Left lung (tissue), 14 donors: ENCODE measurements at places on chromosomes 2 and 18. TPM values are rescaled to one million over a fixed set of nuclear protein-coding genes. Genes with fewer than 3 reads are reported as not detected.

DNA sequence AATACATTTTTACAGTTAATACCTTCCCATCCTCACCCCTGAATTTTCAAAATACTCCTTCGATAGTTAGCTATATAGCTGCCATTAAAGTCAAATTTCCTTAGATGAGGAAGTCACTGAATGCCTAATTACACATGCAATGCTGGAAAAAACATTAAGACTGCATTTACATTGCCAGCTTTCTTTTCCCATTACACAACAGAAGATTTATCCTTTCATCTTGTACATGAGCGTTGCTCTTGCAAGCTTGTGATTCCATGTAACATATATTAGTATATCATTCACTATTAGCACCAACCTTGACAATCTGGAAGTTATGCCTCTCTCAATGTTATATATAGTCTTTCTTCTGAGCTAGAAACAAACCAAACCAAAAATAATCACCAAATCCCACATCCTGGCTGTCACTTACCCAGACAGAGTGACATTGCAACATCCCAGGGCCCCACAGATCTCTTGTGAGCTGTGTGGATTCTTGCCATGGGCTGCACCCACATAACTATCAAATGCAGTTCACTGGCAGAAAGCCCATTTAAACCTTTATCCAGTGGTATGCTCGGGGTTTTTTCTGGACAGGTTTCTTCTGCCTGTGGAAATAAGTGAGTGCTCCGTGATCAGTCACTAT lies 79.2 kb upstream of the PAPOLG start:
- peak; percentile 17 for DNase-seq

DNA sequence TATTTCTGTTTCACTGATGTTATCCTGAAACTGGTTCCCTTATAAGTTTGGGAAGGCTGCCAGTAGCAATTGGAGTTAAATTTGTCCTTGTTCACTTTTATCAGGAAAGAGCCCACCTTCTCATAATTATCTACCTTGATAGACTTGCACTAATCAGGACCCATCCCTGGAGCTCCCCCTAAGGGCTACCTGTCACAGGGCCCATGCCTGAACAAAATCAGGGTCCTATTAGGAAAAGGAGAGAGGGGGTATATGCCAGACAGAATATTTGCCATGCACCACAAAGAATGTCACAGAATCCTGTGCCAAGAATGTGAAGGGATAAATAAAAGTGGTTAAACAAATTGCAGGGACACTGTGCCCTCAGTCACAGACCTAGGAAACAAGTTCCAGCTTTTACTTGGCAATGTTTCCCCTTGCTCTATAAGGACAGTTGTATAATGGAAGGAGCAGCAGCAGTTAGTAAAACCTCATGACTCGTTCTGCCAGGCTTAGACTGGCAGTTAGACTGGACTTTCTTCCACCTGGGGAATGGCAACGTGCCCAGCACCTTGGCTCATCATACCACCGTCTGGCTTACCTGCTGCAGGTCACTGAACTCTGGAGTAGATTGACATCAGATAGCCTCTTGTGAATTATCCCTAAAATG lies 32.3 kb upstream of the VWC2L start:
- DNase-seq, result no peak

- no peak for DNase-seq
These were observed 155.6 kb upstream of the CCDC68 start for GRCh38 chr18:55114876-55115275.

- no peak for DNase-seq
These were observed 659 bp downstream of the FAM210A start for GRCh38 chr18:13725566-13726231.

The SGPP2 gene
- polyA plus RNA-seq, result 5.4 TPM

GRCh38 chr2:3465328-3465727 lies 54.0 kb downstream of the ADI1 start:
- DNase-seq, result peak; percentile 22

The SLC9A2 gene
- 0.31 TPM for polyA plus RNA-seq
